Stimulated activated CD4-positive, alpha-beta T cell treated with anti-CD3 and anti-CD28 coated beads, Interleukin-15, amount 100 ng/mL, for 24 hours (primary cell): ENCODE measurements at places on chromosomes 1 and 21.

GRCh38 chr1:40122855-40123254 is 25.8 kb upstream of the PPT1 start:
- DNase-seq: no peak

DNA sequence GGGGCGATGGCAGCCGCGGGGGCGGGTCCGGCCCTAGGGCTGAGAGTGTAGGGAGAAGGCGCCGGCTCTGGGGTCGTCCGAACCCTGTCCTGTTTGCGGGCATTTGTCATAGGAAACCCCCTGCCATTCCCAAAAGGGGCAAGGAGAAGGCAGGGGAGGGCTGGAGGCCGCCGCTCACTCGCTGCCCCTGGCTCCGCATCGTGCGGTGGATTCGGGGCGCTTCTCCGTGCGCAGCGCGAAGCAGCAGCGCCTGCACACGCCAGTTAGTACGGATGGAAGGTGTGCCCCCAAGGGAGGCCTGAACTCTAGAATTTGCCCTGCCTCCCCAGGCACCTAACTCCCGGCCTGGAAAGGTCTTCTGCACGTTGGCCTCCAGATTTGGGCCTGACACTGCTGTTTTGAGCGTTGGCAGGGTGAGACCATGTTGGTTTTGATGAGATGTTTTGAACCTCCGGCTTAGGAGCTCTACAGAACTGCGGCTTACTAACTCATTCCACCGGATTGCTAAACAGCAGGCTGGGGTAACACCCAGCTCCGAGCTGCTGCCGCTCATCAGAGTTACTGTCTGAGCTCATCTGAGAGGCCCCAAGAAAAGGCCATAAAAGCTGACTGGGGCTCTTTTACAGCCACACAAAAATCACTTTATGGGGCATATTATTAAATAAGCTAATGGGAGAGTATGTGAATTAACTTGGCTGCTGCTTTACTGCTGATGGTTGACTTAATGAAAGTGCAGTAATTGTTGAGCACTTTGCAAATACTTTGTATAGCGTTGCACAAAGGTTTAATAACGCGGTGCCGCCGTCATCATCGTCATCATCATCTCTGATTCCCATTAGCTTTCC is 987 bp downstream of the GPR137B start:
- peak; percentile 58 for DNase-seq

DNA sequence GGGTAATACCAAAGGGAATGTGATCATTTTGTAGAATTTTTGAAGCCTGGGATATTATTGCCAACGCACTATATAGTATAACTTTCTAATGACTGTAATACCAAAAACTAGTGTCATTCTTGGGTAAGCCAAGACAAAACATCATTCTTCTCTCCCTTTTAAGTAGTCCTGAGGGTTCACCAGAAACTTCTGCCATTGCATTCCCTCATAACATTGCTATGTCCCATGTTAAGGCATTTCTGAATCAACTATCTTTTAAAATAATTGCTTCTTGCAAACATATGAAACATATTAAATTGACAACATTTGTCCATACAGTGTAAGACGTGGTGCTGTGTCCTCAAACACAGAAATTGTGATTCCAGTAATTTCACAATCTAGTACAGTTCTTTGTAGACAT is 29.9 kb upstream of the C1orf21 start:
- no peak for DNase-seq

DNA sequence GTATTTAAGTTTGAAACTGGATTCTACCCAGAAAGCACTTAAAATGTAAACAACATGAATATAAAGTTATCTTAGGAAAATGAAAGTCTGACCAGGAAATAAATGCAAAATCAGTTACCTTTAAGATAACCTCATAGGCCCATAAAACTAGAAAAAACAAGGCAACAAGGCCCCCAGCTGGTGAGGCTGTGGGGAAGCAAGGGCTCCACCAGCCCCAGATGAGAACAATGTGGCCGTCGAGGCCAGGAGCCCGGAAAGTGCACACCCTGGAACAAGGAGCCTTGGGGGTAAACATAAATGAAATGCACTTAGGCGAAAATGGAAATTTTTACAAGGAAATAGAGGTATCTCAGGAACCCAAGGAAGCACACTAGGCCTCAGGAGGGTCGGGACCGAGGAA is 37.9 kb upstream of the BMP8B start:
- no peak for DNase-seq

DNA sequence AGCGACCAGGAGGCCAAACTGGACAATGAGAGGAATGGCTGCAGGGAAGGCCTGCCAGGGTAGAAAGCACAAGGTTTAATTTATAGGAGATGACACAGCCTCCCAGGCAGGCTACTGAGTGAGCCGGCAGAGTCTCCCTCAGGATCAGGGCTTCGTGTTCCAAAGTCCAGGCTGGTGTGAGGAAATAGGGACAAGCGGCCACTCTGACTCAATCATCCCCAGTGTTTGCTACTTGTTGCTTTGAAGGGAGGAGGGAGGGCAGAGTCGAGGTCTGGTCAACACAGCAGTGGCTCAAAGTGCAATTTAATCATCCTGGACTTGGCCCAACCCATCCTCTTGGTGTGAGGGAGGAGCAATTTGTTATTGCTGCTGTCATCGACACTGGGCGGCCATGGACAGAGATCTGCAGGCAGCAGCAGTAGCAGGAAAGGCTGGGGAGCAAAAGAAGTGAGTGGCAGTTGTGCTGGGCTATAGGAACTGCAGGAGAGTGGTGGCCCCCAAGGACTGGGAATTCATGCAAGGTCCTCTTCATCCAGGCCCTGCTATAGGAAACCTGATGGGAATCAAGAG is 27.5 kb downstream of the TBX15 start:
- DNase-seq: no peak
